Activated T-cell treated with anti-CD3 and anti-CD28 coated beads for 48 hours (primary cell): ENCODE measurements at places on chromosomes 16 and 17.

DNA sequence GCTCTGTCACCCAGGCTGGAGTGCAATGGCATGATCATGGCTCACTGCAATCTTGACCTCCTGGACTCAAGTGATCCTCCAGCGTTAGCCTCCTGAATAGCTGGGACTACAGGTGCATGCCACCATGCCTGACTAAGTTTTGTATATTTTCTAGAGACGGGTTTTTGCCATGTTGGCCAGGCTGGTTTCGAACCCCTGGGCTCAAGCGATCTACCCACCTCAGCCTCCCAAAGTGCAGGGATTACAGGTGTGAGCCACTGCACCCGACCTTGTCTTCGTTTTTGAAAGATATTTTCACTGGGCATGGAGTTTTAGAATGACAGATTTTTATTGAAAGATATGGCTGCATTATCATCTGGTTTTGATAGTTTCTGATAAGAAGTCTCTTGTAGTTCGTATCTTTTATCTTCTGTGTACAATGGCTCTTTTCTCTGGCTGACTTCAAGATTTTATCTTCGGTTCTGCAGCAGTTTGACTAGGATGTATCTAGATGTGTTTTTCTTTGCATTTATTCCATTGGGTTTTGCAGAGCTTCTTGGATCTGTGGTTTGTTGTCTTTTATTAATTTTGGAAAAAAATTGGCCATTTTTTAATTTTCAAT, 14.6 kb downstream of the ADGRG5 start:
- DNase-seq: no peak

DNA sequence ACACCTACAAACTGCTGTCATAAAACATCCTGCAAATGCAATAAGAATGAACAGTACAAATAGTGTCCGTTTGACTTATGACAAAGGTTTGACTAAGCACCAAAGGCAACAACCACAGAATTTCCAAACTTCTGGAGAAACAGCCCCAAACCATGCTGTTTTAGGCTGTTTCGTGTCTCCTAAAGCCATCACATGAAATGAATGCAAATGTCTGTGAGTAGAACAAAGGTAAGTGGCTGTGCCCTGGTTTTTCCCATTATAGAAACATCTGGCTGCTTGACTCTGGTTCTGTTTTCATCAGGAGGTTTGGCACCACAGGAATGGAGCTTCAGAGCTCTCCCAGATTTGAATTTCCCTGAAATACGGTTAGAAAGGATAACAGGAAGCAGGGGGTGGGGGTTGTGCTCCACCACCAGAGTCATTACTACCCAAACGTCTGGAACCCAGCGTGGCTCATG, 4.6 kb upstream of the EMP2 start:
- DNase-seq: no peak

DNA sequence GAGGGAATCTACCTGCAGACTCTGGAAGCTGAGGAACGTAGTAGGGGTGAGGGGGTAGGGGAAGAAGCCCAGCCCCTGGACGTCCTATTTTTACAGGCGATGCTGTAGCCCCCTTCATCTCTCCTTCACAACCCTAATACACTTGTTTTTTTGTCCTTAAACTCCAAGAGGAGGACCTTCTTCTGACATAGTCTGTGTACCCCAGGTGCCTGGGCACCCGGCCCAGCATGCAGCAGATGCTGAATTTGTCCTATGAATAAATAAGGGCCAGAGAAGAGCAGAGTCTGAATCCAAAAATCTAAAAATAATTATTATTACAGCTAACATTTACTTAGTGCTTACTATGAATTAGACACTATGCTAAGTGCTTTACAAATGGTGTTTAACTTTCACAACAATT, 5.1 kb downstream of the KIF18B start:
- no peak for DNase-seq

GRCh38 chr16:57940382-57940966, 30.5 kb downstream of the CNGB1 start:
- DNase-seq: no peak

DNA sequence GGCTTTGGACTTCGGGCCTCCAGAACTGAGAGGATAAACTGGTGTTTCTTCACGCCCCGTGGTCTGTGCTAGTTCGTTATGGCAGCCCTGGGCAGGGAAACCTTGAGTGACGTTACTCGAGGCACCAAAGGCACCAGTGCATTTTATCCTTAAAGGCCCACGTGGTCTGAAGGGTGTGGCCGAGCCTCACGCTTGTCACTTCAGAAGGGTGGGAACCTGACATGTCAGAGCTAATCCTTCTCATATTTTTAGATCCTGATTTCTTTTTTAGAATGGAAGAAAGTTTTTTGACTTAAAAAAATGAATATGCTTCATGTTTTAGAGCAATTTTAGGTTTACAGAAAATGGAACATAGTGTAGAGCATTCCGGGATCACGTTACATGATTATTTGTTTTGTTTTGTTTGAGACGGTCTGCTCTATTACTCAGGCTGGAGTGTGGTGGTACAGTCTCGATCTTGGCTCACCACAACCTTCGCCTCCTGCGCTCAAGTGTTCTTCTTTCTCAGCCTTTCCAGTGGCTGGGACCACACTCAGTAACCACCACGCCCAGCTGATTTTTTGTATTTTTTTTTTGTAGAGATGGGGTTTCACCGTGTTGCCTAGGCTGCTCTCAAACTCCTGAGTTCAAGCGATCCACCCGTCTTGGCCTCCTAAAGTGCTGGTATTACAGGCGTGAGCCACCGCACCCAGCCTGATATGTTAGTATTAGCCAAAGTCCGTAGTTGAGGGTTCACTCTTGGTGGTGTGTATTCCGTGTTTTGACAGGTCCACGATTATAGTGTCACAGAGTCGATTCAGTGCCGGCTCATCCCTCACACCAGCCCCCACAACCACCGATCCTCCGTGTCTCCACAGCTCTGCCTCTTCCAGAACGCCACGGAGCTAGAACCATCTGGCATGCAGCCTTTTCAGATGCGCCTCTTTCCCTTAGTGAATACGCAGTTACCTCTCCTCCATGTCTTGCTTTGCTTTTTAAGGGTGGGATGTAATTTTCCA, 47.9 kb downstream of the RAB11FIP3 start:
- no peak for DNase-seq

DNA sequence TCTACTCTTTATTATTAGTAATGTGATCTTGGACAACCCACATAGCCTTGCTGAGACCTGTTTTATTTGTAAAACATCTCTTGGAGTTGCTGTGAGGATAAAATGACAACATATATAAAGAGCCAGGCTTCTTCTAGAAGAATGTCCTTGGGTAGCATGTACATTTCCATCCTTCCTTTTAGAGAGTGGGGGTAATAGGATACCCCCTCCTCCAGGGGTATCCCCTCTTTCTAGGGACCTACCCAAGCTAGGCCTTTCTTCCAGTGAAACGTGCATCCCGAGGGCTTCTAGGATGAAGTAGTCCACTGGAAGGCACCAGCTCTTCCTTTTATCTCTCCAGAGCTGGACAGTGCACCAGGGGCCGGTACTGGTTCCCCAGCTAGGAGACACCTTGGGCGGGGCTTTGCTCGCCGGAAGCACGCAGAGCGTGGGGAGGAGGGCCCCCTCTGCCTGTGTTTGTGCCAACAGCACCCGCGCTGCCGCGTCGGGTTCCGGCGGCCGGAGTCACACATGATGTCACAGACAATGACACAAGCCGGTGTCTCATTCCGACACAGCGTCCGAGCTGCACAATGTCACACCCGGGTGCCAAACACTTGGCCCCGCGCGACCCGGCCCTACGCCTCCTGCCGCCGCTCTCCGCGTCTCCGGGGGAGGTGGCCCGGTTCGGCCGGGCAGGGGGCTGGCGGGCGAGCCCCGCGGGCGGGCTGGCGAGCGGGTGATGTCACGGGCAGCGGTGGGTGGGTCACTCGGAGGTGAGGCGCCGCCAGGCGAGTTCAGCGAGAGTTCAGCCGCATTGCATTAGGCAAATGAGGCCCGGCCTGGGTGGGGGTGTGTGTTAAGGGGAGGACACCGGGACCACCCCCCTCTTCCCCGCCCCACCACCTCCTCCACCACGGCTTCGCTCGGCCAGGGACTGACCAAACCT, 23.4 kb downstream of the GJD3 start:
- peak; percentile 83 for DNase-seq

DNA sequence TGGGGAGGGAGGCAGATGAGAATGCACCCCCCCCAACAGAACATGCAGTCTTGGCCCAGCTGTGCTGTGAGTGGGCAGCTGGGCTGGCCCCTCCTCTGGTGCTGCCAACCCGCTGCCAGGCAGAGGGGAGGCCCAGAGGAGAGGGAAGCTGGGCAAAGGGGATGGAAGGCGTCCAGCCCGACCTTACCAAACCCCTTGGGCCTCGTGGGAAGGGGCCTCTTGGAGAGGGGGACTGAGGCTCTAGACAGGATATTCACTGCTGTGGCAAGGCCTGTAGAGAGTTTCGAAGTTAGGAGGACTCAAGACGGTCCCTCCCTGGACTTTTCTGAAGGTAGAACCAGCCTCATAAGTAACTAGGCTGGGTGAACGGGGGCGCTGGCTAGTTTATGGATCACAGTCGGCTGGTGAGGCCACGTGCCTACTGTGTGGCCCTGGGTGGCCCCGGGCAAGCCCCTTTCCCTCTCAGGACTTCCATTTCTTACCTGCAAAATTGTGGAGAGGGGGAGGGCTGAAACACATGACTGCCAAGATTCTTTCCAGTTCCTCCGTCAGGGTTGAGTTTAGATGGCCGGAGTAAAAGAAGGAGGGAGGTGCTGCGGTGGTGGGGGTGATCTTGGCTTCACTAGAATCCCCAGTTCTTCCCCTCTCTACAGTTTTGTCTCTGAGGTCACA, 857 bp upstream of the STAT5A start:
- DNase-seq: peak; percentile 40

DNA sequence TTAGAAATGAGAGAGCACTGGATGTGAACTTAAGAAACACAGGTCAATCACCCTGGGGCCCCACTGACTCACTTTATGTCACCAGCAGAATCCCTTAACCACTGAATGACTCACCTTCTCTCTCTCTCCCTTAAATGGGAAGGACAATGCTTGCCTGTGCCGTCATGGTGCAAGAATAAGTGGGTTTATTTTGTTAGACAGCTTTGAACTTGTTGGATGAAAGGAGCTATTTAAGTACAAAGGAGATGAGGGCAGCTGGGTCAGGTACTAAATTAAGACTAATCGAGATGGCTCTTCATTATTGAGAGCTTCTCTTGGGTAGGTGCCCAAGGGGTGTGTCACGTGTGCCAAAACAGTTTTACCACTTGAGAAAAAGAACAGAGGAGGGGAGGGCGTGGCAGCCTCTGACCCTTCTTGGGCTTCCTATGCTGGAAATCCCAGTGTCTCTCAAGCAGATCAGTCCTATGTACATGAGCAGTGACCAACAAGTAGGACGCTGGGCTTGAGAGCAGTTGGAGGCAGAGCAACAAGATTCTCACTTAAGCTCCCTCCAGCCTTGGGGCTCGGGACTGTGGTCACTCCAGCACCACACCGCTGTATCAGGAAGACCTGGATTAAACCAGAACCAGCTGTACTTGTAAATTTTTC, 6.7 kb upstream of the KRT31 start:
- DNase-seq: peak; percentile 47

- DNase-seq: no peak
Observed at GRCh38 chr17:44206825-44207155, 7.1 kb upstream of the ATXN7L3 start.

DNA sequence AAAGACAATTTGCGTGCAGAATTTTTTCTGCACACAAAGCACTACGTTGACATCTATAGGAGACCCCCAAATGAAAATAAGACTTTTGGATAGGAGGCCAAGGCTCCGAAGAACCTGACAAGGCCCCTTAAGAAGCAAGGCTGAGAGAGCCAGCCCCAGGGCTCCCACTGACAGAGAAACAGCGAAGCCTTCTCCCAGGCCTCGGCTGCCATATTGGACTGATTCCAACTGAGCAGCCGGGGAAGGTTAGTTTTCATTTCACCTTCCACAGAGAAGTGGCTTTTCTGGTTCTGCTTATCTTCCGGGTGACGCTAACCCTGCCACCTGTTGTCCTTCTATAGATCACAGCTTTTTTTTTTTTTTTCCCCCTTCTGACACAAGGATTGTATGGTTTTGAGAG, 356.7 kb downstream of the SOX9 start:
- DNase-seq: no peak

- no peak for DNase-seq
Observed at GRCh38 chr17:30229012-30229411, 6.5 kb downstream of the SLC6A4 start.

- DNase-seq: no peak
Observed at GRCh38 chr17:21171309-21171922, 42.5 kb downstream of the TMEM11 start.

GRCh38 chr16:69870761-69871160, 80.4 kb upstream of the CLEC18A start:
- no peak for DNase-seq

GRCh38 chr17:43439041-43439440, 40.2 kb downstream of the ARL4D start:
- DNase-seq: no peak

DNA sequence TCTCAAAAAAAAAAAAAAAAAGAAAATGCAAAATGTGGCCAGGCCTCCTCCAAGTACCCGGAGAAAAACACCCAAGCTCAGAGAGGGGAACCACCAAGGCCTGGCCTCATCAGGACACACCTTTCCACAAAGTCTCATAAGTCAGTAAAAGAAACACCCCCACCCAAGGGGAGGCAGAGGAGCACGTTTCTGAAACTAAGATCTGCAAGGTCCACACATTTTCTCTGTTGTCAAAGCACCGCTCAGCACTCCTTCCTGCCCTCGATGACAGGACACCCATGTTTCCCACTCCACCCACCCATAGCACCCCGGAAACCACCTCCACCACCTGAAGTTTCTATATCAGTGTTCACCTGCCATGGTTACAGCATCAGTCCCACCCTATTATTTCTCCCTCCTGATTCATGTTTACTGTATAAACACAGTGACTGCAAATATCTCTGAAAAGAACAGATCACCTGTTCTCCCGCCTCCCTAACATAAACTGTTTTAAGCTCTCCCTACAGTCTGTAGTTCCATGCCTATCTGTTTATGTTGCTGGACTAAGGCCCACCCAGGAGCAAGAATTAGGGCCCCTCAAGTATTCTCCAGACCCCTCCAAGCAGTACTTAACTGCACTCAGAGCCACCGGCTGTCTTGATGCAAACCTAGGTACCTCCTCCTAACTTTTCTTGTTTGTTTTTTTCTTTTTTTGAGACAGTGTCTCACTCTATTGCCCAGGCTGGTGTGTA, 2.0 kb downstream of the CORO7 start:
- peak; percentile 73 for DNase-seq

DNA sequence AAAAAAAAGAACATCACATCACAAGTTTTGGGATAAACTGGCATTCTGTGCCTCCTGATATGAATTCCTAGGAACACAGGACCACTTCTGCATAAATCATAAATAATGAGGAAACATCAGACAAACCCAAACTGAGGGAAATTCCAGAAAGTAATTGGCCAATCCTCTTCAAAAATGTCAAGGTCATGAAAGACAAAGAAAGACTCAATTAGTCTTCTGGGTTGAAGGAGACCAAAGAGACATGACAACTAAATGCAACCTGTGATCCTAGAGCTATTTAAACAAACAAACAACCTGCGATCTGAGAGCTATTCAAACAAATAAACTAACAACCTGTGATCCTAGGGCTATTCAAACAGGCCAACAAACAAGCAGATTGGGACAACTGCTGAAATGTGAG, 144.3 kb downstream of the VPS53 start:
- DNase-seq: no peak
